ENCODE measurements at places on chromosomes 16 and 17. TPM values are rescaled to one million over a fixed set of nuclear protein-coding genes. Genes with fewer than 3 reads are reported as not detected.

Gene CPHXL2
- total RNA-seq, result not detected

Gene ZG16B
- not detected for total RNA-seq

Gene ALG1
- total RNA-seq, result 20.4 TPM

Gene KRT16
- total RNA-seq, result 5.5 TPM

Gene TRPV3
- total RNA-seq, result 1.2 TPM

Gene PLA2G15
- 40.2 TPM for total RNA-seq

Gene ENGASE
- total RNA-seq, result 38.8 TPM

Gene ITGAD
- 0.39 TPM for total RNA-seq

DNA sequence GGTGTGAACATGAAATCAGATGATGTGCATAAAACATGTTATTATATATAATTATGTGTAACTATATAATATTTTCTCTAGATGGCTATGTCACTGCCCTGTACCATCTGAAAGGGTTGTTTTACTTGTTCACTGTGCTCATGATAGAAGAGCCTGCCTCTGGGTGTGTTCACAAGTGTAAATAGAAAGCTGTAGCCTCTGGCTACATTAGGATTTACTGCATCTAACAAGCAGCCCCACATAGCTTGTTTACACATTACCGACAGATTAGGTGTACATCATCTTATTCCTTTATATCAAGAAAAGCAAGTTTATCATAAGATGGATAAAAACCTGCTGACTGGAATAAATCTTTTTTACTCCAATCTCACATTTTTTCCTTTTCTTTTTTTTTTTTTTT is 46.1 kb downstream of the CHD9 start:
- DNase-seq, result no peak

- DNase-seq, result no peak
Measured at GRCh38 chr16:16052916-16053315, 103.5 kb downstream of the ABCC1 start.

- DNase-seq, result no peak
Measured at GRCh38 chr17:4635823-4636375, 5.6 kb downstream of the ALOX15 start.

DNA sequence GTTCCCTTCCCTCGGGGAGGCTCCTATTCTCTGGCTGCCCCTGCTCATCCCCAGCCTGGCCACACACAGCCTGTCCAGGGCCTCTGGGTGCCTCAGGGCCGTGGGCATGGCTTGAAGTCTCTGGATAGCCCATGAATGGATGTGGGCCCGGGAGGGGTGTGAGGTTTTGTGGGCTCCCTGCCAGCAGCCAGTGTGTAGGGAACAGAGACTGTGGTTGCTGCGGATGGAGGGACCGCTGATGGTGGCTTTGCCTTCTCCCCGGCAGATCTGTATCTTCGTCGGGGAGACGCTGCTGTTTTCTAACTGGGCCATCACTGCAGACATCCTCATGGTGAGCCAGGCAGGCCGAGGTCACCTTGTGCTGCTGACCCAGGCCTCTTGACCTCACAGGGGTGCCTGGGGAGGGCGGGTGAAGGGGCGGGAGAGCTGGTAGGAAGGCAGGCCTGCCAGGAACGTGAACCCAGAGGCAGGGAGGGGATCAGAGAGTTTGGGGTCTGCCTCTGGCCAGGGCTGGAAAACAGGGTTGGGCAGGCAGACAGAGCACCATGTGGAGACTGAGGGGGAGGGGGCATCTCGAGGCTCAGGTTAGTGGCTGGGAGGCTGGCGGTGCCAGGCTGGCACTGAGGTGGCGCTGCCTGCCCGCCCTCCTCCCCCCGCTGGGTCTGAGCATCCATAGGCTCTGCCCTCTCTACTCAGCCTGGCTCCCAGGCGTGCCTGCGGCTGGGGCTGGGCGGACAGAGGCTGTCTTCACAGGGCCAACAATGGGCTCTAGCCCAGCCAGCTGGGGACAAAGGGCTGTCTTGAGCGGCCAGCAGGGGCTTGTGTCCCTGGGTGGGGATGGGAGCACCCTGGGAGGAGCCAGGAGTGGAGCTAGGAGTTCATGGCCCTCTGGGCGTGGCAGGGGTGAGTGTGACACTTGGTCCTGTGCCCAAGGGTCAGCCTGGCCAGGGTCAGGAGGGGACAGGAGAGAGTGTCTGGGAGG is 21.4 kb downstream of the MYBBP1A start:
- DNase-seq, result no peak

GRCh38 chr16:77469634-77470033 is 34.8 kb upstream of the ADAMTS18 start:
- no peak for DNase-seq

DNA sequence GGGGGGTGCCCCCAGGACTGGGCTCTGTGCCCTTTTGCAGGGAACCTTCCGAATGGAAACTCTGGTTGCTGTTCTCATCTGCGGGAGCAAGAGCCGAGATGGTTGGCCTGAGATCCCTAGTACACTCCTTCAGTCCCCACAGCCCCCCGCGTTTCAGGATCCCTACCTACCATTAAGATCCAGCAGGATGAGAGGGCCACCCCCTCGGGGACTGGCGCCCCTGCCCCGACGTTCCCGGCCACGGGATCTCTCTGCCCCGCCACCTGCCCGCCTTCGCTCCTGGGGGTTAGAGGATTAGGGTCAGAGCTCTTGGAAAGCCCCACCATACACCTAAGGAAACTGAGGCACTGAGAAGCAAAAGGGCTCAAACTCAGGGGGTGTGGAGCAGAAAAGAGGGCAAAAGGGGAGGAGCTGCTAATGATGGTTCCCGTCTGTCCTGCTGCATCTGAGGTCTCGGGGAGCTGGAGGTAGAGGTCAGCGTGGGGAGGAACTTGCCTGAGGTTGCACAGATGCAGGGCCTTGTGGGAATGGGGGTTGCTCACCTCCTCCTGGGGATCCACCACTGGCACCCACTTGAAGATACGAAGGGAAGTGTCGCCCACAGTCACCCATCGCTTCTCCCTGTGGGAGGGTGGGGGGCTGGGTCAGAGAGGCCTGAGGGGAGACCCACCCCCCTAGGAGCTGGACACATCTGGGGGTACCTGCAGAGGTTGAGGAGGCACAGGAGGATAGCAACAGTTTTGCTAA is 1.0 kb downstream of the BCL7C start:
- DNase-seq, result no peak

GRCh38 chr16:63998-64913 is 8.2 kb downstream of the RHBDF1 start:
- DNase-seq, result no peak

- no peak for DNase-seq
Measured at GRCh38 chr17:68711858-68712257, 110.7 kb upstream of the FAM20A start.

GRCh38 chr17:77435272-77436057 is 294.7 kb downstream of the SEC14L1 start:
- DNase-seq, result no peak

GRCh38 chr16:73054813-73055482 is 7.0 kb upstream of the ZFHX3 start:
- DNase-seq, result no peak

DNA sequence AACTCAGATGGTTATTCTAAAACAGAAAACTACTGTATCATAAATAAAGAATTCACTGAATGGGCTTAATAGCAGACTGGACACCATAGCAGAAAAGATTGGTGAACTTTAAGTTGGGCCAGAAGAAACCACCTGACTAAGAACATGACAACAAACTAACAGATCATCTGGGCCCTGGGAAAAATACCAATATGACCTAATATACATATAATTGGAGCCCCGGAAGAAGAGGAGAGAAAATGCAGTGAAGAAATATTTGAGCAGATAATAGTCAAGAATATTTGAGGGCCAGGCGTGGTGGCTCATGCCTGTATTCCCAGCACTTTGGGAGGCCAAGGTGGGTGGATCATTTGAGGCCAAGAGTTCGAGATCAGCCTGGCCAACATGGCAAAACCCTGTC is 25.5 kb upstream of the SDK2 start:
- no peak for DNase-seq

- DNase-seq, result no peak
Measured at GRCh38 chr17:32802306-32802705, 74.6 kb downstream of the MYO1D start.

GRCh38 chr16:82124651-82125050 is 45.4 kb downstream of the MPHOSPH6 start:
- DNase-seq, result no peak

- DNase-seq, result no peak
Measured at GRCh38 chr16:2767140-2767731, 9.8 kb downstream of the ELOB start.

DNA sequence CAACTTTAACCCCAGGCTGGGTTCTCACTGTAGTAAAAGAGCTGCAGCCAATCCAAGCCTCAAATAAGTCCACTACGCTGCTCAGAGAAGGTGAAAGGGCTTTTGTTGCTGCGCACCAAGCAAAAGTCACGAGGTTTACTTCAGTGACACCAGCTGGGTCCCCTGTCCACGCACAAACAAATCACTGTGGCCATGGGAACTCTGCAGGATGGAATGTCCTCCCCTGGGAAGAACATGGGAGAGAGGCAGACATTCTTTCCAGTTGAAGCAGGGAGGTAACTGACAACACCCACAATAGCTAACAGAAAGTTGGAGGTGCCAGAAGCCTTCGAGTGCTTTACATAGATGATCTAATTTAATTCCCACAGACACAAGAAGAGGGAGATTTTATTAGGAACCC is 181.9 kb downstream of the PMP22 start:
- no peak for DNase-seq
